ENCODE measurements at places on chromosomes 1 and 21.

DNA sequence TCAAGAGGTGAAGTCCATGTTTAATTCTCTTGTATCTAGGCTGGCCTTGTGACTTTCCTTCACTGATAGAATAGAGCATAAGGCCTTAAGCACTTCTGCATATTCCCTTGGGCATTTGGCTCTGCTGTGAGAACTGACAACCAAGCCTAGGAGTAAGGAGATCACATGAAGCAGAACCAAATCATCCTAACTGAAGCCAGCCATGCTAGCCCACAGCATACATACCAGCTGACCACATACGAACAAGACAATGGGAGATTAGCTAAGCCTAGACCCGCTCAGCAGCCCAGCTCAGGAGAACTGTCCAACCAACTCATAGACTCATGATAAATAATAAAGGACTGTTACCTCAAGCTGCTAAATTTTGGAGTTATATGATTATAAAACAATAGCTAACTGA is 114.6 kb upstream of the NEK7 start:
- DNase-seq, result no peak

DNA sequence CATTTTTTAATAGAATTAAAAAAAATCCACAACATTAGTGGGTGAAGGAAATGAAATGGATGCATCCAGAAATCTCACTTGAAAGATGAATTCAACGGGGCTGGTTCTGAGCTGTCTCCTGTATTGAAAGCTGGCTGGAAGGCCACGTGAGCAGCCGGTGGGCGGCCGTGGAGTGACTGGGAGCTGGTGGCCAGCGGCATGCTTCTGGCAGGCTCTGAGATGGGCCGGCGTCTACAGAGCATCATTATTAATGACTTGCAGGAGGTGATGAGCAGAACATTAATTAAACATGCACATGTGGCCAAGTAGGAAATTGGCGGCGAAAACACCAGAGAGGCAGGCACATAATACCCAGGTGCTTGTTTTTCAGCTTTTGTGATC is 115.6 kb upstream of the LMO4 start:
- no peak for DNase-seq

GRCh38 chr1:159817276-159818041 is 9.2 kb upstream of the SLAMF8 start:
- DNase-seq, result peak; percentile 71

GRCh38 chr1:206963119-206963712 is 7.0 kb downstream of the FCAMR start:
- DNase-seq, result no peak

GRCh38 chr21:45234965-45235364 is 52.7 kb downstream of the POFUT2 start:
- no peak for DNase-seq

- peak; percentile 59 for DNase-seq
Measured at GRCh38 chr1:186819126-186819525, 9.6 kb upstream of the PLA2G4A start.

GRCh38 chr1:95659588-95659987 is 425.6 kb downstream of the RWDD3 start:
- DNase-seq, result no peak

DNA sequence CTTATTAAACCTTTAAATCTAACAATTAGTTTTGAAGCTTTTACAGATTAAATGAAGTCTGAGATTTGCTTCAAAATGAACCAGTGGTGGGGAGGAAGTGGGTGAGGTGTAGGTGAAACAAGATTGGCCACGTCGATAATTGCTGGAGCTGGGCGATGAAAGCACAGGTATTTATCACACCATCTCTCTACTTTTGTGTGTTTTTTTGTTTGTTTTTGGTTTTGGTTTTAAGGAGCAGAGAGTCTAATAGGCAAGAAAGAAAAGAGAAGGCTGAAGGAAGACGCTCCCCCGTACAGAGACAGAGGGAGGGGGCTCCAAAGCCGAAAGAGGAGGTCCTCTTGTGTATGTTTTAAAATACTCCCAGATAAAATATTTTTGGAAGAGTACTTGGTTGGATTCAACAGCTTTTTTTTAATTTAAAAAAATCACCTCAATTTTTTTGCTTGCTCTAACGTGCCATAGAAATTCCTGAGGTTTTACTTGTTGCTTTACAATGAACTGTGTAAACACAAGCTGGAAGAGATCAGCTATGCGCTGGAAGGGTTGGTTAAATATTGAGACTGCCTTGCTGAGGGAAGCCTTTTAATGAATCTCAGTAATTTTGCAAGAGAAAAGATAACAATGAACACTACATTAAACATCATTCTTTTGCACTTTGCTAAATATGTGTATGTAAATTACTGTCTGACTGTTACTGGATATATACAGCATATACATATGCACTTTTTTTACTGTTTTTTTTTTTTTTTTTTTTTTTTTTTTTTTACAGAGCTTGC is 6.7 kb upstream of the LGALS8 start:
- peak; percentile 51 for DNase-seq

DNA sequence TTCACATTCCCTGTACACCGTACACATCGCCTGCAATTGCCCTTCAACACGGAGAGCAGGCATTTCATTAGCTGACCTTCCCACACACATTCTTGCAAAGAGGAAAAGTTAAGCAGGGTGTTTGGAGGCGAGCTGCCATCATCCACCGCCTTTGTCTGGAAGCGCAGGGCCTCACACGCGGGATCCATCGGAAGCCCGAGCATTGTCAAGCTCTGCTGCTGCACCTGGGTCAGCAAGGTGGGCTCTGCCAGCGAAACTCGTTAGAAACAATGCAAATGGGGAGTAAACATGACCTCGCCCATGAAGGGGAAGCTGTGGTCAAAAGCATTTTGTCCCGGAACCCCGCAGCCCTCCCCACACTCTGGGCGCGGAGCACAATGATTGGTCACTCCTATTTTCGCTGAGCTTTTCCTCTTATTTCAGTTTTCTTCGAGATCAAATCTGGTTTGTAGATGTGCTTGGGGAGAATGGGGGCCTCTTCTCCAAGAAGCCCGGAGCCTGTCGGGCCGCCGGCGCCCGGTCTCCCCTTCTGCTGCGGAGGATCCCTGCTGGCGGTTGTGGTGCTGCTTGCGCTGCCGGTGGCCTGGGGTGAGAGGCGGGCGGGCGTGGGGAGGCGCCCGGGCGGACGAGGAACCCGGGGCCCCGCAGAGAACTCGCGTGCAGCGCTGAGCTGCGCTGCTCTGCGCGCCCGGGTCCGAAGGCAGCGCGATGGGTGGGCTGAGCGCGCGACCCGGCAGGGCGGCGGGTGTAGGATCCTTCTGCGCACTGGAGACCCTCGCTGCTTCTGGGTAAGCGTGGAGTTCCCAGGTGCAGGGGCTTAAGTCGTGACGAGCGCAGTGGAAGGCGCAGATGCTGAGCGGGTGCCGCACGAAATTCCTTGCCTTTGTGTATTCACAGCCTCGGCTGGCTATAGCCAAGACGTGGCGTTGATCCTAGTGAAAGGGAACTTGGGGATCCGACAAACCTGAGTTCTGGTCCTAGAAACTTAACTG is at the start of gene CR1:
CR1 (plus strand) TSS at position 357 of the 992 bp plus-strand sequence; CDS start at position 468, 111 bp downstream.
- peak; percentile 21 for DNase-seq

- DNase-seq, result no peak
Measured at GRCh38 chr1:169644297-169644696, 14.4 kb upstream of the SELP start.

- DNase-seq, result no peak
Measured at GRCh38 chr1:164560121-164560541, 1.1 kb downstream of the PBX1 start.

GRCh38 chr1:28775121-28775942 is 36.6 kb upstream of the OPRD1 start:
- DNase-seq, result no peak

DNA sequence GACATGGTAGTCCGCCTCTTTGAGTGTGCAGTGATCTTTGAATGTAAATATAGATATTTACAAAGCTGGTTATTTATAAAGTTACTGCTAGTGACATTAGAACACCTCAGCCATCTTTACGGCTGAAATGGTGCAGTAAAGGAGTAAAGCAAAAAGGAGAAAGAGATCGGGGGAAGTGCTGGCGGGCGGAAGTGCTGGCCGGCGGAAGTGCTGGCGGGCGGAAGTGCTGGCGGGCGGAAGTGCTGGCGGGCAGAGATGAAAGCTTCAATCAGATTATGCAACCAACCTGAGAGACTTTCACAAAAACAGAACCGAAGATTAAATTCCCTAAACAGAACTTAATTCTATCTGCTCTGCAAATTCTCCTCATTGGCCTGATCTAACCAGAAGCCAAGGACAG is 1.4 kb upstream of the OR14A16 start:
- DNase-seq, result no peak

- DNase-seq, result no peak
Measured at GRCh38 chr1:110245876-110246620, 35.9 kb downstream of the KCNC4 start.

DNA sequence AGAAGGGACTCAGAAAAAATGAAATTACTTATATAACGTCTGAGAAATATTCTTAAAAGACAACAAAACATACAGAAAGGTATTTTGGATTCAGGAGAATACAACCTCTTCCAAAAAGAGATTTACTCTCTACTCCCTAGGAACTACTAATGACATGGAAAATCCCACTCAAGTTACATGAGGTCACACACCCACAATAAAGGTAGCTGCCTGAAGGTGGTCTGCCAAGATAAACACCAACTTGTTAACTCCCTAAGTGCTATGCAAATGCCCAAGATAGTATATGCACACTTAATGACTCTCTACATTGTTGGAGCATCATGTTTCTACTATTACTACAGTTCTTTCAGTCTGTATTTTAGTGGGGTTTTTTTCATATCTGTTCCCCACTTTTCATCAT is 26.5 kb downstream of the RERE start:
- peak; percentile 54 for DNase-seq

- no peak for DNase-seq
Measured at GRCh38 chr1:109225711-109226445, 12.2 kb downstream of the SARS1 start.

GRCh38 chr1:201054091-201054543 is 30.6 kb upstream of the KIF21B start:
- no peak for DNase-seq

GRCh38 chr1:192639607-192640368 is 3.8 kb downstream of the RGS13 start:
- DNase-seq, result peak; percentile 5

GRCh38 chr1:13430495-13430894 is 20.2 kb downstream of the PRAMEF20 start:
- no peak for DNase-seq

DNA sequence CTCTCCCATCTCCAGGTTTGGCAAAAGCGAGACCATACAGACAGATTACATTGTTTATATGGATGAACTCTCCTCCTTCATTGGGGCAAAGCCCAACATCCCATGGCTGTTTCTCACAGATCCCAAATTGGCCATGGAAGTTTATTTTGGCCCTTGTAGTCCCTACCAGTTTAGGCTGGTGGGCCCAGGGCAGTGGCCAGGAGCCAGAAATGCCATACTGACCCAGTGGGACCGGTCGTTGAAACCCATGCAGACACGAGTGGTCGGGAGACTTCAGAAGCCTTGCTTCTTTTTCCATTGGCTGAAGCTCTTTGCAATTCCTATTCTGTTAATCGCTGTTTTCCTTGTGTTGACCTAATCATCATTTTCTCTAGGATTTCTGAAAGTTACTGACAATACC is 26.4 kb downstream of the FMO3 start:
- no peak for DNase-seq

- DNase-seq, result peak; percentile 97
Measured at GRCh38 chr21:38985568-38986378, 180.0 kb downstream of the ETS2 start.

Data from Daoy (cell line).